ENCODE measurements at places on chromosomes 6 and 20. TPM values are rescaled to one million over a fixed set of nuclear protein-coding genes. Genes with fewer than 3 reads are reported as not detected.

DNA sequence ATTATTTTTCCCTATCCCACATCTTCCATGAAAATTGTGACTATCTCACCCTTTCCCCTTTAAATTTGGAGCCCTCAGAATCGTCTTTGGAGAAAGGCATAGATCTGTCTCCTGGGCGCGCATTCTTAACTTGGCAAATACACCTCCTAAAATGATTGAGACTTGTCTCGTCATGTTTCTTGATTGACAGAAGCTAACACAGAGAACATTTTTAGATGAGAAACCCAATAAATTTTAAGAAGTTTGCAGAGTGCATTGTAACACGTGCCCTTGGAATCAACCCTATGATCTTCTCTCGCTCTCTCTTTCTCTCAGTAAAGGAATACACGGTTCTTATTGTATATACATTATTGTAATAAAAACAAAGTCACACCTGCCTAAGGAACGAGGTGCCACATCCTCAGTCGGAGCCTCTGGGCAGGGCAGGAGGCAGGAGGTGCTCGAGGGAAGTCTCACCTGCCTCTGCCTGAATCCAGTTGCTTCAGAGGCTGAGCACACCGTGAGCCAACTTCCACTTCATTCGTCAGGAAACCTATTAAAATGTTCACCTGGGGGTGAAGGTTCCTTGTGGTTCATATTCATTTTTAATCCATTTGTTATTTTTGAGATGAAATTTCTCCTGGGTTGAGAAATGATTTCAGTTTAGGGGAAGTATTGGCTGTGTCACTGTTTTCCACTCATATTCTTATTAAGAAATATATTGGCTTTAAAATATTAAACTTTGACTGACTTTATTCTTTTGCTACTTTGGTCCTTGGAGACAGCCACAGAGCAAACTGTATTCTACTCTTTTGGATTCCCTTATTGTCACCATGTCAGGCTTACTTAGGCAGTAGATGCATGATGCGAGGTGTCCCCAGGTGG is 90.5 kb upstream of the THBS2 start:
- DNase-seq = no peak

GRCh38 chr6:100663219-100663863 is 198.6 kb upstream of the SIM1 start:
- DNase-seq = no peak

GRCh38 chr20:39660965-39661364 is 698.8 kb downstream of the DHX35 start:
- DNase-seq = no peak

GRCh38 chr6:56246881-56247653 is at the start of gene COL21A1:
TSS of gene COL21A1 (minus strand) at chr6:56247580. CDS start at chr6:56182618, 64,962 bp downstream.
- peak; percentile 64 for DNase-seq

Gene SAMD3
- total RNA-seq = 0.42 TPM

All from left cardiac atrium (tissue), 4 donors.